ENCODE measurements at places on chromosomes 16 and 17.

- DNase-seq, result no peak
Measured at GRCh38 chr16:74253161-74253938, 43.3 kb upstream of the PSMD7 start.

GRCh38 chr17:37737971-37738370, 6.9 kb downstream of the HNF1B start:
- no peak for DNase-seq

GRCh38 chr16:72434159-72434558, 262.2 kb upstream of the PMFBP1 start:
- no peak for DNase-seq

- DNase-seq, result no peak
Measured at GRCh38 chr17:77701996-77702395, 256.5 kb upstream of the TNRC6C start.

GRCh38 chr17:15181333-15181732, 83.8 kb downstream of the PMP22 start:
- DNase-seq, result no peak

GRCh38 chr17:9922012-9922848, 17.2 kb upstream of the RCVRN start:
- no peak for DNase-seq

GRCh38 chr16:55574811-55575210, 8.3 kb downstream of the CAPNS2 start:
- DNase-seq, result no peak
